ENCODE measurements at places on chromosomes 5 and 9.

DNA sequence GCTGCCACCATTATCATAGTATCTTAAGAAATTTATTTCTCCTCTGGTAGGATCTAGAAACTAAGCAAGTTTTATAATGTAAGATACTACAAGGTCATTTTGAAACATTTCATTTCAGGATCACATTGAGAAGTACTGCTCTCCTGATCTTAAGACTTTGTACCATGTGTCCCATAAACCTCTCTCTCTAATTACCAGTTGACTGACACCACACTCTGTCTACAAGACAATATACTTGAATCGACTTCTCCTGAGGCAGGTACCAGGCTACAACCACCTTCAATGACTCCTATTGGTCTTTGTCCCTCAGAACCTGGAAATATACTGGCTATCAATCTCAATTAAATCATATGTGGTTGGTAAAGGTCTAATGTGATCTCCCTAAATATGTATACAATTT is 597.0 kb downstream of the PTPRD start:
- no peak for DNase-seq

DNA sequence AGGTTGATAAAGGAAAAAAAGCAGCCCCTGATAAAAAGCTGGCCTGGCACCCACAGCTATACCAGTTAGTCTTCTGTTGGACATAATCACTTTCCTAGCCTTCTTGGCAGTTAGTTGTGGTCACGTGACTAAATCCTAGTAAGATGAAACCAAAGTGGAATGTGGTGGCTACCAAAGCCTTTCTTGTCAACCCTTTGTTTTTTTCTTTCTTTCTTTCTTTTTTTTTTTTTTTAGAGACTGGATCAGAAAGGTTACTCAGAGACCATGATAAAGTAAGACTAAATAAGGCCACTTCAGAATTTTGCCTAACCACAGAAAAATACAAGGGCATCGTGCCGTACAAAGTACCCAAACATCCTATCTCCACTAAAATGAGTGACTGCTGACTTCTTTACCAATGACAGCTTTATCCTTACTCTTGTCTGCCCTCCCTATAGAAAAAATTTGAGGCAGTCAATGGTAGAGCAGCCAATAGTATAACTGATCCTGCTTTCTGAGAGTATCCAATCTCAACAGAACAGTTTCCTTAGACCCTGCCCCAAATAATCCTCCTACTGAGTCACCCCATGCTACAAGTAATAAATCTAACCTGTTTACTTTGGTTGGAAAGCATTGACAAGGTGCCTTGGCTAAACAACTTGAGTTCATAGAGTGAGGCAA is 14.2 kb upstream of the KIF27 start:
- DNase-seq: no peak

DNA sequence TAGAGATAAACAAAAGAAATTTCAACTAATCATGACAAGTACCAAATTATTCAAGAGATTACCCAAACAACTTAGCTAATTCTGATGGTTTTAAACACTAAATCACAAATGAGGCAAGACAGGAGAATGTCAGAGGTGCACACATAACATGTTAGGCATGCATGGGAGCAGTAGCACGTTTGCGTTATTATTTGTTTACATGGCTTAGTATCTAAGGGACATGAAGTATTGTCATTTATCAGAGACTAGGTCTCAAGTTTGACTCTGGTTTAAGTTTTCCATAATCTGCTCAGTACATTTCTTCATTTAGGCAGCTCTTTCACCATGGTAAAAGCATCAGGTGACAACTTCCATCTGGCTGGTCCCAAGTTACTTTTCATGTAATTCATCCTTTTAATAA is 244.1 kb upstream of the TNC start:
- DNase-seq: no peak

GRCh38 chr9:87798261-87798833 is 72.4 kb downstream of the CTSL start:
- no peak for DNase-seq

DNA sequence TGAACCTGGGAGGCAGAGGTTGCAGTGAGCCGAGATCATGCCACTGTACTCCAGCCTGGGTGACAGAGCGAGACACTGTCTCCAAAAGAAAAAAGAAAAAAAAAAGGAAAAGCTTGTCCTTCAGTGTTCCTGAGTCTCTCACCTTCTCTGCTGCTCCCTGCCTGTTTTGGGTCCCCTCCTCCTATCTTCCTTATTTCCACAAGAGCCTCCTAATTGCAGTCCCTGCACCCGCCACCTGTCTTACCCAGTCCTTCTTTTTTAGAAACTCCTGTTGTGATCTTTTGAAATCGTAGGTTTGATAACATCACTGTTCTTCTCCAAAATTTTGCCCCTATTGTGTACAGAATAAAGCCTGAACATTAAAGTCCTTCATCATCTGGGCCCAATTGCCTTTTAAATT is 234.9 kb downstream of the SH3GL2 start:
- DNase-seq: no peak

DNA sequence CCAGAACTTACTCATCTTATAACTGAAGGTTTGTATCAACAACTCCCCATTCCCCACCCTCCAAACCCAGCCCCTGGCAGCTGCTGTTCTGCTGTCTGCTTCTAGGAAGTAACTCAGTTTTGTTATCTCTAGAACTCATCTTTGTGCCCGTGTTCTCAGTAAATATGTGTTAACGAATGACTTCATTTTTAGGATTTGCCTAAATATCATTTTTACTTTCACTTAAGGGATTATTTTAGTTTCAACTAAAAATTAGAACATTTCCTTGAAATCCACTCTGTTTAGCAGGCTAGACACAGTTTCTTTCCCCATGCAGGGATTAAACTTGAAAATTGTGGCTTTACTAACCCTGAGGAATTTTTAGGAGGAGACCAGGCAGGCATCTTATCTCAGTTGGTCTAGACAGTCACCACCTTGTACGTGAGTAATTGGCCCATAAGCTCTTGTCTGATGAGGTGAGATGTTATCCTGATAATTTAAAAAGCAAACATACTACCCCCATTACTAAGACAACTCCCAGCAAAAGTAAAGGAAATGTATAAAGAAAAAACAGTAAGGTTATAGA is 68.2 kb upstream of the TNFAIP8 start:
- DNase-seq: no peak

GRCh38 chr9:14525856-14526255 is 167.4 kb downstream of the ZDHHC21 start:
- peak; percentile 28 for DNase-seq

GRCh38 chr5:72845889-72846288 is 29.4 kb downstream of the TNPO1 start:
- DNase-seq: no peak

DNA sequence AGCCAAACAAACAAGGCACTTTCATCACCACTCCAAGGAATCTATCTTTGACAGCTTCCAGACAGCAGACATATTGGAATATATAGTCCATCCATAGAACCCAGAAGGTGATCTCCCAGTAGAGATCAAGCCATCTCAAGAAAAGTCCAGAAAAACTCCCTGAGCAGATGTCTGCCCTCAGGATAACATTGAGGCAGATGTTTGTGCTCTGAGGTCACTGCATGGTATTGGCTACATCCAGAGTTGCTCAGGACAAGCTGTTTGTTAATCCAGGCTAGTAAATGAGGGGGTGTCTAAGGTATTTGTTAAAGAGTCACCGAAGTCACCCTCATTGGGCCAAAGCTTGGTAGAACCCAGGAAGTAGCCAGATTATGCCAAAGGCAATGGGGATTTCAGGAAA is 556.3 kb upstream of the KLF4 start:
- DNase-seq: no peak

GRCh38 chr5:93676704-93677103 is 64.7 kb downstream of the POU5F2 start:
- no peak for DNase-seq

DNA sequence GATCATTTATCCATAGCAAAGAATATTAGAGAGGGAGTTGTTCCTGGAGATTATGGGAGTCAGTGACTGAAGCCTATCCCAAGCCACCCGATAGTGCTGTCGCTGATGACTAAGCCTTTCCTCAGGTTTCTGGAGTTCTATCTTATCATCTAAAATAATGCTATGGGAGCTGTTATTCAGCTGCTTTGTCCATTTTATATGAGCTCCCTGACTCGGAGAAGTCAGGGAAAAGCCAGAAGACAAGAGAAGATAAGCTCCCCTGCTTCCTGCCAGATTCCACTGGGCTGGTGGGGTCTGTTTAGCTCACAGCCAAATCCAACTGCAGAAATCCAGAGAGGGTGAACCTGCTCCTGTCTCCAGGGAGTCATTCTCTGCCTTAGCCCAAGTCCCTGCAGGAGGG is 148.2 kb downstream of the DROSHA start:
- DNase-seq: no peak

- DNase-seq: no peak
Observed at GRCh38 chr9:89524963-89525362, 27.1 kb upstream of the SEMA4D start.

GRCh38 chr9:79184831-79185230 is 386.9 kb upstream of the TLE4 start:
- DNase-seq: no peak

GRCh38 chr9:135103001-135103446 is 15.6 kb downstream of the OLFM1 start:
- DNase-seq: no peak

DNA sequence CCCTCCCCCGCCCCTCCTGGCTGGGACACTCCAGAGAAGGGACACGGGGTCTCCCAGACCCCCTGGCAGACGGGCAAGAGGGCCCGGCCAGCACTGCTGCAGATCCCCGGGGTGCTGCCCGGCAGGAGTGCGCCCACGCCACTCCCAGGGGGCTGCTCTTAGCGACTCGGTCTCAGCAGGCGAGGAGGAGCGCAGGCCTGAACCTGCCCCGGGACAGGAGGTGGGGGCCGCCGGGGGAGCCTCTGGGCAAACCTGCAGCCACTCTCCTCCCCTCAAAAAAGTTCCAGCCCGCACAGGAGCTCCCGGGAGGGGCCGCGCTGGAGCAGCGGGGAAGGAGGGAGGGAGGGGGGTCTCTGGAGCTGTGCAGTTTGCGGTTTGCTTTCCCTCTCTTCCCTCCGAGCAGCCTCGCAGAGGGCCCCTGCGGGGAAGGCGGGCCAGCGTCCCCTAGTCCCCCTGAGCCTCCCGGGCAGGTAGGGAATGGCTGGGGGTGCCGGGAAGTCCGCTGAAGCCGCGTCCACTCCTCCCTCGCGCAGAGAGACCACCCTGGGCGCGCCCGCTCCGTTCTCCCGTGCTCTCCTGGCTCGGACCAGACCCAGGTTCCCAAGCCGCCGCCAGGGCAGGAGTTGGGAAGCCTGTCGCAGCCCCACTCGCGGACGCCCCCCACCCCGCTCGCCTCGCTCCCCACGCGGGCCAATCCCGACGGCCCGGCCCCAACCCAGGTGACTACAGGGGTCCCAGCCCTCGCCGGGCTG is 44.2 kb downstream of the NACC2 start:
- no peak for DNase-seq

DNA sequence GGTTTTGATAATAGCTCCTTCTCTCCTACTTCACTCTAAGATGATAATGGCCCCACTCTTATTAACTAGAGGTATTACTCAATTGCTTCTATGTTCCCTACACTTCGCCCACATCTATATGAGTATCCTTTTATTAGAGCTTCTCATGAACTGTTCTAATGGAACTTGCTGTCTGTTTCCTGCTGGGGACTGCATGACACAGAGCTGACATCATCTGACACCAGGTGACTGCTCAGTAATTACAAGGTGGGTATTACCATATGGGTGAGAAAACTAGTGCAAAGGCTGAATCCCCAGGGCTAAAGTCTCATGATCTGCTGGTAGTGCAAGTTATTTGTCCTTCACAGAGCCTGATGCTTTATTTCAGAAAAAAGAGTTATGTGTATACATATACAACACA is 146.2 kb upstream of the PLCXD3 start:
- no peak for DNase-seq

DNA sequence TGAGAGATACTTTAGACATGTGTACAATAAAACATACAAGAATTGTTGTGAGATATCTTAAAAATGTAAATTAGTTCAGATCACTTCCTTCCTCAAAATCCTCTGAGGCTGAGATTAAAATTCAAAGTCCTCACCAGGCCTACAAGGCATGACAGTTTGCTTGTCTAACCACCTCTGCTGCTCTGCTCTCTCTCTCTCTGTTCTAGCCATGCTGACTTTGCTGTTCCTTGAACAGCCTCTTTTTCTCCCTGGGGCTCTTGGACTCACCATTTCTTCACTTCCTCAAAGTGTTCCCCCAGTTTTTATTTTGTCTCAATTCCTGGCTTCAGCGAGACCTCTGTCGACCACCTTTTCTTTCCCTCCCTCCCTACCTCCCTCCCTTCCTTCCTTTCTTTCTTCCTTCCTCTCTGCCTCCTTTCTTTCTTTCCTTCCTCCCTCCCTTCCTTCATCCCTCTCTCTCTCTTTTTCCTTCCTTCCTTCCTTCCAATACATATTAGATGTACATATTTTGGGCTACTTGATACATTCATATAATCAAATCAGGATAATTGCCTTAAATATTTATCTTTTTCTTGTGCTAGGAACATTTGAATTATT is 27.0 kb downstream of the CATSPER3 start:
- no peak for DNase-seq

GRCh38 chr9:69054989-69055388 is 19.4 kb downstream of the FXN start:
- no peak for DNase-seq

DNA sequence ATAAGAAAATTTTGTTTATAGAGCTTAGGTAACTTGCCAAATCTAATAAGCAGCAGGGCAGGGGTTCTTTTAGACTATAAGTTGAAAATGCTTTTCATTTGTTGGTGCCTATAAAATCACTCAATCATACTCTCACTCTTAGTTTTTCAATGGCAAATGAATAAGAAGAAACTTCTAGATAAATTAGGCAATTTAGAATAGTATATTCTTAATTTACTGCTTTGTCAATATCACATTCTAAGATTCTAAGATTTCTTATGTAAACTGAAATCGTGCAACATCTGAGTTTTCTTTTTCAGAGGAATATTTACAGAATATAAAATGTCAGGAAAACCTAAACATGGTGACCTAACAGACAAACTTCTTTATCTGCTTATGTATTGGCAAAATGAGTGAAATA is 849.0 kb downstream of the DTWD2 start:
- no peak for DNase-seq

DNA sequence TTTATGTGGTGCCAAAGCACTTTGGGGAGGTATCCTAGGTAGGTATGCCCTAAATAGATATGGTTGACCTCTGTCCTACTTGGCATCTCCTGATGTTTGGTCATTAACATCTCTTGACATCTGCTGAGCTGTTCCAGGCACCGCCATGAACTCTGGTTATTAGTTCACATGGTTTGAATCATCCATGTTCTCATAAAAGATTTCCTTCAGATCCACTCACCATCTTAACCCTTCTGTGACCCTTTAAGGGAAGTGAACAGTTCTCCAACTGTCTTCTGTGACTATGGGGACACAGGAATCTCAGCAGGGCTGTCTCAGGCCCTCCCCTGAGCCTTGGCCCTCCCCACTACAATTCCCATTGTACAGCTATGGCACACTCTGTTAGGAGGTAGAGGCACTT is 167.7 kb downstream of the CDH6 start:
- no peak for DNase-seq

DNA sequence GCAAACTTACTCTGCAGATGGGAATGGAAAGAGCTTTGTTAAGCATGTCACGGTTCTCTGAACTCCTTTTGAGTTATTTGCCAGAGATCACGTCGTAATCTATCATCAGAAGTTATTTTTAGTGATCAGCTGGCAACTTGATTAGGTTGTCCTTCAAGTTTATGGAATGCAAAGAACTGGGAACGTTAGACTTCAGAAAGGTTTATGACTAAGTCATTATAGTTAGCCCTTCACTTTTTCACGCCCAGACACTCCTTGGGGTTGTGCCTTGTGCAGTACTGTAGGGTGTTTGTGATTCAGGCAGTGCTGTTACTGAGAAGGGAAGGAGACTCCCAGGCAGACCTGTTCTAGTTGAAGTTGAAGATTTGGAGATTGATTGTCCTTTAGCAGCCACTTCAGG is 26.8 kb upstream of the PHF2 start:
- DNase-seq: no peak
